NB4 (cell line): ENCODE measurements at places on chromosomes 16 and 17.

DNA sequence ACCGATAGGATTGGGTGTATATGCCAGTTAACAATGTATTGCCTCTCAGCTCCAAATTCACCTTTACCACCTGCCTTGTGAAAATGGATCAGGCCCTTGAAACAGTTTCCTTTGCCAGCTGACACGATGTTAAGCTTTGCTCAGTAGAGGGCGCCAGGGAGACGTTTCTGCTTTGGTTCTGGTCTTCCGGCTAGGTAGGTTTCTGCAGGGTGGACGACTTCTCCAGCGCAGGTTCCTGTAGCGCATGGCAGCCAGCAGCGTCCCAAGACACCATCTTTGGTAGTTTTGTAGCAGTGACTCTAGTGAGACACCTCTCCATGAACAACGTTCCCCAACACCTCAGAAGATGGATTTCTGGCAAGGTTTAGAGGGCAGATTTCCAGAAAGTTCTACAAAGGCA lies 24.0 kb downstream of the SYCE1L start:
- peak; percentile 40 for DNase-seq

GRCh38 chr17:21210411-21211076 lies 3.4 kb downstream of the TMEM11 start:
- DNase-seq = peak; percentile 36

- peak; percentile 97 for DNase-seq
These were observed 9.2 kb downstream of the RARA start for GRCh38 chr17:40317880-40318829.

DNA sequence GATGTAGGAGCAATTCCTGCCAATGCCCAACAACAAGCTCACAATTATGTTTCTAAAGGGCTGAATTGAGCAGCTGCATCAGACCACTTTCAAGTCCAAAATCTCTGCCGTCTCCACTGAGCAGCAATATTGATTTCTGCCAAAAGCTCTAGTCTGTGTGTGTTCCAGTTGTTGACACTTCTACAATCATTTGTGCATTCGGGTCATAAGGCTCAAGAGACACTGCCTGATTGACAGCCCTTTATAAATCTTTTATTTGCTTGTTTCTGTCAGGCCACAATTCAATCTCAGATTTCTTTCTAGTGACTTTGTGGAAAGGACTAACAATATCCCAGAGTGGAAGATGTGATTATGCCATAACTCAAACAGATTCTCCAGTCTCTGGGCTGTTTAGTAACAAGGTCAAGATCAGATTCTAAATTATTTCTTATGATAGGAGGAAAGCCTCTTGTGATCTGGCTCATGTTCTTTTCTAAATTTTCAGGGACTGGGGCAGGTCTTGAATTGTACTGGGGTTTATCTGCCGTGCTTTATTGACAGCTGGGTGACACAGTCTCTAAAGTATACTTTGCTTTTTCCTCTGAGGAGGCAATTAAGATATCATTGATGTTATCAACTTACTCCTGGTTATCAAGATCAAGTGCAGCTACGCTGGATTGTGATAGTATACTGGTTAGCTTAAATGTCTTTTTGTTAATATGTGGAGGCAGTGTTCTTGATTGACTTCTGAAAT lies 377.1 kb downstream of the CNTNAP4 start:
- no peak for DNase-seq

DNA sequence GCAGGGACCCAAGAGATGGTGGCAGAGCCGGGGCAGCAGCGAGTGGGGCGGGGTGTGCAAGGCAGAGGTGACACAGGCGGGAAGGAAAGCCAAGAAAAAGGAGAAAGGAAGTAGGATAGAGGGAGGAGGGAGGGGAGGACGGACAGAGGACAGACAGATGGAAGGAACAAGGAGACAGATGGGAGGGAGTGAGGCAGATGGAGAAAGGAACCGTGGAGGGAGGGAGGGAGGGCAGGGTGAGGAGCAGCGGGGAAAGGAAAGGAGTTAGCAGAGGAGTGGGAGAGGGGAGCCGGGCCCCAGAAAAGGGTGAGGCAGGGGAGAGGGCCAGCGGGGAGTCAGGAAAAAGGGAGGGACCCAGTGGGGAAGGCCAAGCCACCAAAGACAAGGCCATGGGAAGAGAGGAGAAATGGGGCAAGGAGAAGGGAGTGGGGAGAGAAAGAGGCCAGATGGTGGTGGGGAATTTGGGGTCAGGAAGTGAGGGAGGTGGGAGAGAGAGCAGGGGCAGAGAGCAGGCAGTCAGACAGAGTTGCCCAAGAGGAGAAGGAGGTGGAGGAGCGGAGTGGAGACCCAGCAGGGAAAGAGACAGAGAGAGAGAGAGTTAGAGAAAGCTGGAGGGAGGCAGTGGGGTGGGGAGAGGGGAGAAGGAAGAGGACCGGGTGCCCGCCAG lies 13.2 kb upstream of the ASGR1 start:
- DNase-seq = no peak

DNA sequence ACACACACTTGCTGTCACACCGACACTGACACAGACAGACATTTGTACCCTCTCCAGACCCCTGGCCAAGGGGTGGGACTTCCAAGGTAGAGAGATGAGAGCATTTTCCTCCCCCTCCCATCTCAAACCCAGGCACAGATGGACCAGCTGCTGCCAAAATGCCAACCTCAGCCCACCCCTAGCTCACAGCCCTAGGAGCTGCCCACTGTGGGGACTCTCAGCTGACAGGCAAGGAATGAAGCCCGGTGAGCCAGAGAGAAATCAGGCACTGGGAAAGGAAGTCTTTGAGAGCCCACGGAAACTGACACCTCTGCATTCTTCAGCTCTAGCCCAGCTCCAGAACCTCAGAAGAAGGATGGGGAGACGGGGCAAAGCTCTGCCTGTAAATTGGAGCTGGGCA lies 2.8 kb downstream of the ETV4 start:
- DNase-seq = no peak
